ENCODE measurements at places on chromosomes 13 and 19. TPM values are rescaled to one million over a fixed set of nuclear protein-coding genes. Genes with fewer than 3 reads are reported as not detected.

DNA sequence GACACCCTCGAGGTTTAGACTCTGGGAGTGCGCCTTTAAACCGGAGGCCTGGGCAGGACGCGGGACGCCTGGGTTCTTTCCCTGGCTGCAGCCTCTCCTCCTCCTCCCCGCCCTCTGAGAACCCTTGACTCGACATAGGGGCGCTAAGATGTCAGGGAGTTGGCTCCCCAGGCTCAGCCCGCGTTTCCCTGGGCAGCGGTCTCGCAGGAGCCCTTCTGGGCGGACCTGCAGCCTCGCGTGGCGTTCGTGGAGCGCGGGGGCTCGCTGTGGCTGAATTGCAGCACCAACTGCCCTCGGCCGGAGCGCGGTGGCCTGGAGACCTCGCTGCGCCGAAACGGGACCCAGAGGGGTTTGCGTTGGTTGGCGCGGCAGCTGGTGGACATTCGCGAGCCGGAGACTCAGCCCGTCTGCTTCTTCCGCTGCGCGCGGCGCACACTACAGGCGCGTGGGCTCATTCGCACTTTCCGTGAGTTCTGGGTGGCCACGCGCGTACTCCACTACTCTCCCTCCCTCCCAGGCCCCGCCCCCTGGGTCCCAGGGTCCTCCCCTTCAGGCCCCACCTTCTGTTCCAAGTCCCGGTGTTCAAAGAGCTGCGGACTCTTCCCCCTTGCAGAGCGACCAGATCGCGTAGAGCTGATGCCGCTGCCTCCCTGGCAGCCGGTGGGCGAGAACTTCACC is 1.3 kb downstream of the ICAM5 start:
- DNase-seq, result peak; percentile 82

DNA sequence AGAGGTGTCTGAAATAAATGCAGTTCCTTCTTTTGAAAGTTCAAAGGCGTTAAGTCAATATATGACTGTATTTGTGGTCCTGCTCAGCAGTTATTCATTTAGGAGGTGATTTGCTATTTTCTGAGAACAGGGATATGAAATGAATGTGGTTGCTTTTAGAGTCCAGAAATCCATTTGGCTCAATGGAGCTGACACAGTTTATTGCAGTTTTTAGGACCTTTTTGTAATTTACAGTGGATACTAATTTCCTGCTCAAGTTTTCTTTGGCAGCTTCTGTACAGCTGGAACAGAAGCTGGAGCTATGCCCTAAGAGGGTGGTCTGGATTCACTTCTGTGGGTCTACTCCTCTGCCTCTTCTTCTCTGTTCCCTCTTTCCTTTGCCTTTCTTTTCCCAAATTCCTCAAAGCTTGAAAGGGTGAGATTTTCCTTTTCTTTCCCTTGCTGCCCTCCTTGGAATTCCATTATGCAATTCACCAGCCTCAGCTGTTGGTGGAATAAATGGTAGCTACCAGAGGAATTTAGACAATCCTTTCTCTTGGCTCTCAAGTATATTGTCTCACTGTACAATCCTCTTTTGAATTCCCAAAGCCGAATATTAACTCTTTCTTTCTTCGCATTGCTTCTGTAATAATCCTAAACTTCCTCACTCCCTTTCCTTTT is 39.9 kb downstream of the ITGBL1 start:
- no peak for DNase-seq

The FGF21 gene
- total RNA-seq, result not detected

The ZNF83 gene
- total RNA-seq, result 78.7 TPM

DNA sequence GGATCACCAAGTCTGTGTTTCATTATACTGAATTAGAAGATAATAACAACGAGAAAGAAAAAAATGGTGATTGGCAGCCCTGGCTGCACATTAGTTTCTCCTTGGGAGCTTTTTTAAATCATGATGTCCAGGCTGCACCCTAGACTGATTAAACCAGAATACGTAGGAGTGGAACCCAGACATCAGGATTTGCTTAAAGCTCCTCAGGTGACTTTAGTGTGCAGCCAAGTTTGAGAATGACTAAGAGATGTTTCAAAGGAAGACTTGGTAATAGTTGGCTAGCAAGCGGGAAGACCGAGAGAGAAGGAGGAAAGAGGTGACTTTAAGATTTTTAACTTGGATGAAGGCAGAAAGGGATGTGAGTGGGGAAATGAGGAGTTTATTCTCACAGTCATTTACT is 71.4 kb upstream of the SERP2 start:
- DNase-seq, result no peak

The KLK13 gene
- total RNA-seq, result not detected

DNA sequence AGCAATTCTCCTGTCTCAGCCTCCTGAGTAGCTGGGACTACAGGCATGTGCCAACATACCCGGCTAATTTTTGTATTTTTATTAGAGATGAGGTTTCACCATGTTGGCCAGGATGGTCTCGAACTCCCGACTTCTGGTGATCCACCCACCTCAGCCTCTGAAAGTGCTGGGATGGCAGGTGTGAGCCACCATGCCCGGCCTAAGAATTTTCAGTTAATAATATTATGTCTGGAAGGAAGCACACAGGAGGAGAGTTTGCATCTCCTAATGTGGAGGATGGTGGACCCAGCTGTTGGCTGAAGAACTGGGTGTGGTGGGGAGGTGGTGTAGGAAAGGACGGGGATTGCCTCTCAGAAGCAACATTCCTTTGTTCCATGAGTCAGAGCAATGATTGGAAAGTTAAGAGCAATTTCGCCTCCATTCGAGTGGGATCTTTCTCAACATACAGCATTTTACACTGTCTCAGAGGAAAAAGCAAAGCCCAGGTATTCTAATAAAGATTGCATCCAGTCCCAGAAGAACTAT is 11.9 kb downstream of the PDCD2L start:
- DNase-seq, result no peak

GRCh38 chr13:47220453-47221140 is 323.7 kb upstream of the HTR2A start:
- DNase-seq, result no peak

GRCh38 chr13:42997381-42997780 is 5.3 kb upstream of the EPSTI1 start:
- no peak for DNase-seq

DNA sequence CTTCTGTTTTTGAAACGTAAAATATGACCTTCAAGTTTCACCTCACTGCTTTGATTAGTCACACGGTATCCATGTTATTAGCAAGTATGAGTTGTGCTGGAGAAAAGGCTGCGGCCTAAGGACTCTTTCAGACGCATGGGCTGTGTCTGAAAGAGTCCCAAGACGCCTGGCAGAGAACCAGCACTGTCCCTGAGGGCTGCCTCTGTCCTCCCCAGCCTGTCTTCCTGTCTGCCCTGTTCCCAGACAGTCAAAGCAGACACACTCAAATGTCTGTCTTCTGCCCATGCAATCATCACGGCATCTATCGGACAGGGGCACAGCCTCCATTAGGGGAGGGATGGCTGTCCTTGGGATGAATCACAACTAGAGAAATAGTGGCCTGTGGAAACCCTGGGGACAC is 65.5 kb downstream of the DPY19L3 start:
- no peak for DNase-seq

The CRB3 gene
- total RNA-seq, result not detected

The AMH gene
- total RNA-seq, result 1.5 TPM

The ADGRE3 gene
- total RNA-seq, result not detected

DNA sequence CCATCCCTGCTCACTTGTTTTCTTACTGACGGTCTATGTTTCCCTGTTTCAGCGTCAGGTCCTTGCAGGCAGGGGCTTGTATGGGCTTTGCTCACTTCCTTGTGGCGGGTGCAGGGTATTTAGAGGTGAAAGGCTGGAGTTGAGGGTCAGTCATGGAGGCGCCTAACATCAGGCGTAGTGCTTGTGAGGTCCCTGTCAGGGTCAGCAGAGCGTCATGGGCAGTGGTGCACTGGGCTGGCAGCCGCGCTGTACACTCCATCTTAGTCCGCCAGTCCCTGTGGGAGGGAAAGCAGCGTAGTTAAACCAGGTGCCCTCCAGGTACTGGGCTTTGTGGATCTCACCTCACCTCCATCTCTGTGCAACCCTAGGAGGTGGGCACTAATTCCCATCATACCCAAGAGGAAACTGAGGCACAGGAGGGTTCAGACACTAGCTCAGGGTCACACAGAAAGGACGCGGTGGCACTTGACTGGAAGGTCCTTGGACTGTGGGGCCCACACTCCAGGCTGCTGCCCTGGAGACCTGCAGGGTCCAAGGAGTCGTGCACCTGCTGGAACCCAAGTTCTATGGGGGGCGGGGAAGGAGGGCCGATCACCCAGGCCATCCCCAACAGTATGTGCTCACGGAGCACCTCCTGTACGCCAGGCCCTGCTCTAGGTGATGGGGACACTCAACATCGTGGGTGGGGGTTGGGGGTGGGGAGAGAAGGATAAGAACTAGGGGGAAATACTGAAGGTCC is 4.6 kb downstream of the GRAMD1A start:
- no peak for DNase-seq

The FAM216B gene
- not detected for total RNA-seq

Measured in aorta (tissue), 5 donors.